Stimulated activated CD4-positive, alpha-beta T cell treated with anti-CD3 and anti-CD28 coated beads, Interleukin-2, amount 100 ng/mL, for 48 hours (primary cell): ENCODE measurements at places on chromosomes 6 and 20.
A peak's percentile ranks its signal among the peaks of the same experiment; 100 is the strongest.

- no peak for DNase-seq
Measured at GRCh38 chr20:42752620-42753019, 437.1 kb downstream of the PTPRT start.

- DNase-seq = no peak
Measured at GRCh38 chr6:160408528-160408927, 60.4 kb downstream of the SLC22A3 start.

DNA sequence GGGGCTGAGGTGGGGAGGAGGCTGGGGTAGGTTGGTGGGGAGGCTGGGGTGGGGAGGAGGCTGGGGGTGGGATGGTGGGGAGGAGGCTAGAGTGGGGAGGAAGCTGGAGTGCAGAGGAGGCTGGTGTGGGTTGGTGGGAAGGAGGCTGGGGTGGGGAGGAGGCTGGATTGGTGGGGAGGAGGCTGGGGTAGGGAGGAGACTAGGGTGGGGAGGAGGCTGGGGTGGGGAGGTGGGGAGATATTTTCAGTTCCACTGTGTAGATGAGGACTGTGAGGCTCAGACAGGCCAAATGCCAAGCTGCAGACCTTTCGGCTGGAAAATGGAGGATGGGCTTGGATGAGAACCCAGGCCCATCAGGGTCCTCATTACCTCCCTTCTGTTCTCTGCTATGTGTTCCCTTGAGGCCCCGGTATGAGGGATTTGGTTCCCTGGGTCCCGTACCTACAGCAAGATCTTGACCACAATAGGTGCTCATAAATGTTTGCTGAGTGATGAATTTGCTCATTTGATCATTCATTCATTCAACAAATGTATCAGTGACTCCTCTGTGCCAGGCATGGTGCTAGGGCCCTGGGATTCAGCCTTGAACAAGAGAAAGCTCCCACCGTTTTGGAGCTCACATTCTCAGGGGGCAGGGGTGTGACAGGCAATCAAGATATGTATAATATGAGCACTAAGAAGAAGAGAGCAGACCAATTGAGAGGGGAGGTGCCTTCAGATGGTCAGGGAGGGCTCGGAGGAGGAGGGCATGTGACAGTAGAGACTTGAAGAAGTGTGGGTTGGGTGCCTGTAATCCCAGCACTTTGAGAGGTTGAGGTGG is 36.1 kb upstream of the NOL4L start:
- no peak for DNase-seq

GRCh38 chr6:31525932-31526591 is 2.7 kb upstream of the MCCD1 start:
- DNase-seq = no peak

- no peak for DNase-seq
Measured at GRCh38 chr6:33950472-33950881, 146.7 kb upstream of the MLN start.

GRCh38 chr6:34559651-34560365 is 3.7 kb upstream of the SPDEF start:
- no peak for DNase-seq

GRCh38 chr20:49345524-49345923 is 67.7 kb upstream of the ZNFX1 start:
- no peak for DNase-seq

- no peak for DNase-seq
Measured at GRCh38 chr20:40433341-40433861, 255.6 kb downstream of the MAFB start.

GRCh38 chr20:37821696-37822095 is 81.2 kb upstream of the VSTM2L start:
- DNase-seq = no peak

DNA sequence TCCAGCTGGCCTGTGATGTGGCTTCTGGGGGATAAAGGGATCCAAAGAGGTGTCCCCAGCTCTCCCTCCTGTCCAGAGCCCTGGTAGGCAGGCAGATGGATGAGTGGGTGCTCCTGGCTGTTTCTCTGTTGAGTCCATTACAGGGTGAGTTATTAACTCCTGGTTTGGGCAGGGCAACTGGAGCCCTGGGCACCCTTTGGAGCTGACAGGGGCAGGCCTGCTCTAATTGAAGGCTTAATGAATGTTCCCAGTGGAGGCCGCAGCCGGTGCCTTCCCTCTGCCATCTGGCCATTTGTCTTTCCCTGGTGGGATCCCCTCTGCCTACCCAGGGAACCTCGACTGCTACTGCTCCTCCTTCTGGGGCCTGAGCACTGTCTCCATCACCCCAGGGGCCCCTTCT is 44.7 kb upstream of the MLN start:
- DNase-seq = no peak

DNA sequence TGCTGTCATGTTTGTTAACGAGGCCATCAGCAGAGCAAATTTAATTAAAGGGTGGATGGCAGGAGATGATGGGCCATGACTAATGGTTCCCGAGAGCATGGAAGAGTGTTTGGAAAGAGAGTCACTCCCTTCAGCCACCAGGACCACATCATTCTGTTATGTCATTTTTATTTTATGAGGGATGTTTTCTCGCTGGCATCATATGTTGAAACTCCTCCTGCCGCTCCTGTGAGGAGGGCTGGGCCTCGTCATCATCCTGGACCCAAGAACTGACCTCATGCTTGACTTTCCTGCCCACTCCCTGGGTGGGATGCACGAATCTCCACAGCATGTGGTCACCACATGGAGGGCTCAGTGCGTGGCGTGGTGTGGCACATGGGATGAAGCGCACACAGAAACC is 86.4 kb upstream of the FRMD1 start:
- DNase-seq = no peak

- no peak for DNase-seq
Measured at GRCh38 chr6:129209355-129209754, 326.4 kb downstream of the LAMA2 start.

- no peak for DNase-seq
Measured at GRCh38 chr6:163356324-163356723, 58.2 kb upstream of the QKI start.

GRCh38 chr6:74932232-74932888 is 273.5 kb downstream of the COL12A1 start:
- no peak for DNase-seq

DNA sequence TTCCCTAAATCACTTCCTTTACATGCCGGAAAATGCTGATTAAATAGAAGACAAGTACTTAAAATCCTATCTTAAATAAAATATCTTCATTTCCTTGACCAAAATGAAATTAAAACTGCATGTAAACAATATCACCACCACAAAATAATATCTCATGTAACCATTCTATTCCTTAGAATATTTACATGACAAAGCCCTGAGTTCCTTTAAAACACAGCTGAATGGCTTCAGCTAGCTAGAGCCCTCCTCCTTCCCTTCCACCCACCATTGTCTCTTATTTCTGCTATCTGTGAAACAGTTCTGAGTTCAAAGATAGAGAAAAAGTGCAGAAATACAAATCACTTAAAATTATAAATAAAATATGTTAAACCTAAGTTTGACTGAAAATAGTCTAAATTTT is 103.1 kb downstream of the HIVEP2 start:
- no peak for DNase-seq

- DNase-seq = no peak
Measured at GRCh38 chr6:84522135-84522549, 242.3 kb downstream of the TBX18 start.

DNA sequence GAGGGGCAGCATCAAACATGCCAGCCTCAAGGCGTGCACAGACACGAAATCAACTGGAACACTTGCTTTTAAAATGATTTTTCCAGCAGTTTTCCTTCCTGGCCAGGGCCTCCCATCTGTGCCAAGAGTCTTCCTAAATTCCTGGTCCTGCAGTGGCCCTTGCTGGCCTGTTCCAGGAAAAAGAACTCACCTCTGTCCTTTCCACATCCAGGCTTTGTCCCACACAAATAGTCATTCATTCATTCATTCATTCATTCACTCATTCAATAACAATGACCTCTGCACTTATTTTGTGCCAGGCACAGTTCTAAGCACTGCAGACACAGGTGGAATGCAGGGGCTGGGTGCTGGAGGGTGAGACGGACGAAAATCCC is 89.0 kb upstream of the CCDC167 start:
- DNase-seq = no peak

DNA sequence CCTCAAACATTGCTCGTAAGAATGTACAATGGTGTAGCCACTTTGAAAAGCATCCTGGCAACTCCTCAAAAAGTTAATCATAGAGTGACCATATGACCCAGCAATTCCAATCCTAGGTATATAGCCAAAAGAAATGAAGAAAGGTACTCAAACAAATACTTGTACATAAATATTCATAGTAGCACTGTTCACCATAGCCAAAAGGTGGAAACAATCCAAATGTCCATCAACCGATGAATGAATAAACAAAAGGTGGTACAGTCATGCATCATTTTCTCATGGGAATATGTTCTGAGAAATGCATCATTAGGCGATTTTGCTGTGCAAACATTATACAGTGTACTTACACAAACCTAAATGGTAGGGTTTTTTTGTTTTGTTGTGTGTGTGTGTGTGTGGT is 74.4 kb upstream of the TBC1D7 start:
- DNase-seq = no peak

GRCh38 chr6:157273756-157274470 is 49.4 kb downstream of the TMEM242 start:
- peak; percentile 46 for DNase-seq

DNA sequence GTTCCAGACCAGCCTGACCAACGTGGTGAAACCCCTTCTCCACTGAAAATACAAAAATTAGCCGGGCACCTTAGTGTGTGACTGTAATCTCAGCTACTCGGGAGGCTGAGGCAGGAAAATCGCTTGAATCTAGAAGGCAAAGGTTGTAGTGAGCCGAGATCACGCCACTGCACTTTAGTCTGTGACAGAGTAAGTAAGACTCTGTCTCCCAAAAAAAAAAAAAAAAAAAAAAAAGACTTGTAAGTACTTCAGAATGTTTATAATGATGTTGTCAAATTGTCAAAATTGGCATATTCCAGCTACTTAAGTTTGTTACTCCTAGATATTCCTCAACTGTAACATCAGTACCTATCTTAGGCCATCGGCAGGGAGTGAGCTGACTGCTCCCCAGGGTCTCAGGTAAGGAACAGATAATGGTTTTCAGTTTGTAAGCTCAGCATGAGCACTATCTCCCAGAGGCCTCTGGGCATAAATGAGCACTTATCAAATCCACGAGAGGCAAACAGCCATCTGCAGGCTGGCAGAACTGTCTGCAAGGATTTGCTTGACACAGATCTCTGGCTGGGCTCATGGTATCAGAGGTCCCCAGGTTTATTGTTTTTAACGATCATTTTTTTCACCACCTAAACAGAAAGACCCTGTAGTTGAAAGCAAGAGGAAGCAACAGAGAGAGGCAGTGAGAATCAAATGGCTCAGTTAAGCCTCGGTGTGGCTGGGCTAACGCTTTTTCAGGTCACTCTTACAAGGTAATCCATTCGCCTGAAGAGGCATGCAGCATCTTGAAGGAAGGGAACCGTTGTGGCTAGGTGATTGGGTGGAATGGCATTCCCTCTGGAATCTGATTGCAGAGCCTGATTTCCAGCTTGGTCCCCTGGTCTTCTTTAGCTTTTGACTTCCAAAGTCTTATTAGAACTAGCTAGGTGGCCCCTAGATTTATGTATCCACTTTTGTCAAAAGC is 115.9 kb downstream of the LY86 start:
- DNase-seq = no peak

DNA sequence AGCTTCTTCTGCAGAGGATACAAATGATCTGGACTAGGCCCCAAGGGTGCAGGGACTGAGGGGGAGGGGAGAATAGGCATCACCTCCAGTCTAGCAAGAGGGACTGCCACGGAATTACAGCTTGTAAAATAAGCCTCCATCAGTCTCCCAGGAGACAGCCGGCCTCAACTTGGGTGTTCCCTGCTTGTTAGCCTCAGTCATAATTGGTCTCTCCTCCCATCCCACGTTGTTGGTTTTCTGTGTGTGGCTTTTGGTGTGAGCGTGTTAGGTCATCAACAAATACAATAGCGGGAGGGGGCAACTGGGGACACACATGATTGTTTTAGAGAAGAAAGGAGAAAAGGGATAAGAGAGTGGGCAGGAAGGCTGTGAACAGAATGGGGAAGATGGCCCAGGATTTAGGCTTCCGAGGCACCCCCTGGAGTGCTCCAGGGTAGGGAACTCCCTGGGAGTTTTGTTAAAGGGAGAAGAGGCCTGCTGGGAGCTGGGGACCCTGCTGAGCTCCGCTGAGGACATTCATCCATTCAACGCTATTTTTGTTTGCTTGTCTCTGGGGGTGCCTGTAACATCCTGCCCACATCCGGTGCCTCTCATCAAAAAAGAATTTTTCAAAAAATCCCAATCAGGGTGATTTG is 9.2 kb downstream of the FOXA2 start:
- DNase-seq = no peak

GRCh38 chr20:39082622-39083398 is 120.7 kb downstream of the DHX35 start:
- no peak for DNase-seq

DNA sequence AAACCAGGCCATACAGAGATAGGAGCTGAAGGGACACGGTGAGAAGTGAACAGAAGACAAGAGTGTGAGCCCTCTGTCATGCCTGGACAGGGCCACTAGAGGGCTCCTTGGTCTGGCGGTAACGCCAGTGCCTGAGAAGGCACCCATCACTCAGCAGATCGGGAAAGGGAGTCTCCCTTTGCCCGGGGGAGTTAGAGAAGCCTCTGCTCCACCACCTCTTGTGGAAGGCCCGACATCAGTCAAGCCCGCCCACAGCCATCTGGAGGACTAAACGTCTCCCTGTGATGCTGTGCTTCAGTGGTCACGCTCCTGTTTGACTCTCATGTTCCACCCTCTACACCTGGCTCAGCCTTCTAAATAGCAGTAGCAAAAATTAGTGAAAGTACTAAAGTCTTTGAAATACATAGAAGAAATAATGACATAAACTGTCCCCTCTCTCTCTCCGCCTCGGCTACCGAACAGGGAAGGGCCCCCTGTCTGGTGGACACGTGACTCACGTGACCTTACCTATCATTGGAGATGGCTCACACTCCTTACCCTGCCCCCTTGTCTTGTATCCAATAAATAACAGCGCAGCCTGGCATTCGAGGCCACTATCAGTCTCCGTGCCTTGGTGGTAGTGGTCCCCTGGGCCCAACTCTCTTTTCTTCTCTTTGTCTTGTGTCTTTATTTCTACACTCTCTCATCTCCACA is 66.7 kb downstream of the RPP21 start:
- DNase-seq = peak; percentile 44

DNA sequence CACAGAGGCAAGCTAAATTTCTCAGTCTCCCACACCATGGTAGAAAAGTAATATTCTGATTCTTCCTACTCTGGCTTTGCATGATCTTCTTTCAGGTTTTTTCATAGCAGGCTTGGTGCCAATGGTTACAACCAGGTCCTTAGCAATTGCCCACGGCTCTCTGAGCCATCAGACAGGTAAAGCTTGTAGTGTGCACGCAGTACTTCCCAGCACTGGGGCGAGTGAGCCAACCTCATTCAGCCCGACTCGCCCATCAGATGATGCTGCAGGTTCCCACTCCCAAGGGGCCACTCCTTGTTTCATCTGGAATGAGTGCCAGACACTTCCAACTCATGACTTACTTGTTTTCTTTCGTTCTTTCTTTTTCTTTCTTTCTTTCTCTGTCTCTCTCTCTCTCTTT is 78.3 kb downstream of the PERP start:
- DNase-seq = no peak

- DNase-seq = no peak
Measured at GRCh38 chr6:112432853-112433252, 85.7 kb downstream of the RFPL4B start.

- DNase-seq = no peak
Measured at GRCh38 chr6:140285471-140285870, 911.0 kb upstream of the CITED2 start.

- no peak for DNase-seq
Measured at GRCh38 chr6:107246972-107247615, 131.8 kb upstream of the BEND3 start.

- DNase-seq = peak; percentile 18
Measured at GRCh38 chr6:81751388-81752083, 945 bp downstream of the TENT5A start.
